ENCODE measurements at places on chromosomes 6 and 20.

GRCh38 chr6:14412026-14412425 is 294.5 kb downstream of the CD83 start:
- no peak for DNase-seq

- no peak for DNase-seq
These were observed 28.4 kb downstream of the DCDC2 start for GRCh38 chr6:24329451-24329850.

- DNase-seq, result no peak
These were observed 167.6 kb upstream of the CST7 start for GRCh38 chr20:24781418-24781980.

DNA sequence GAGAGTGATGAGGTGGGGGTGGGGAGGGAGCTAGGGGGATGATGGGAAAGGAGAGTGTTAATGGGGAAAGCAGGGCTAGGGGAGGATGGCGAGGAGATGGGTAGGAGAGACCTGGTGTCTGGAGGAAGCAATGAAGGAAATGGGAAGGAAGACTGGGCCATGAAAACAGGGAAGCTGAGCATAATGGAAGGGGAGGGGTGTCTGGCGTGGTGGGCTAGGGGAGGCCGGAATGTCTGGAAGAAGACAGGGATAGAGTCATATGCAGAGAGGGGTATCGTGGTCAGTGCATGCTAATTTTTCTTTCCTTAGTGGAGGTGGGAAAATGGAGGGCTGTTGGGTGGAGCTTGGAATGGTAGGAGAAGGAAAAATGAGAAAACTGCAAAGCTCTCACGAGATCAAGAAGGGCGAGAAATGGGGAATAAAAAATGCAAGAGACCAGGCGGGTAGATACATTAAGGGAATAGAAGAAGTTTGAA is 423 bp downstream of the KLHDC3 start:
- no peak for DNase-seq

DNA sequence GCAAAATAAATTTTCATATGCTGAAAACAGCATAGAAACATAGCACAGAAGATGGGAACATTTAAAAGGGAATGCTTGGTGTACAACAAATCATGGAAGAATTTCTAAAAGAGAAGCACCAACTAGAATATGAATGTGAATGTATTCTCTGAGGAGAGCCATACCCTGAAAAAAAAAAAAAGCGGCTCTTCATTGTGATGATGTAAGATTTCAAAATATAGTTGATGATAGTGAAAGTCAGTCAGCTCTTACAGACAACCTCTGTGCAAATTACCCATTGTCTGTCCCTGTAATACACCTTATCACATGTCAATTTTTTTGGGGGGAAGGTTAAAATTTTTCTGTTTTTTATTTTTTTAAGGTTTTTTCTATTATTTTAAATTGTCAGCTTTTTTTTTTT is 58.6 kb upstream of the PTCHD4 start:
- no peak for DNase-seq
